HFF-Myc (cell line): ENCODE measurements at places on chromosomes 1 and 21.

DNA sequence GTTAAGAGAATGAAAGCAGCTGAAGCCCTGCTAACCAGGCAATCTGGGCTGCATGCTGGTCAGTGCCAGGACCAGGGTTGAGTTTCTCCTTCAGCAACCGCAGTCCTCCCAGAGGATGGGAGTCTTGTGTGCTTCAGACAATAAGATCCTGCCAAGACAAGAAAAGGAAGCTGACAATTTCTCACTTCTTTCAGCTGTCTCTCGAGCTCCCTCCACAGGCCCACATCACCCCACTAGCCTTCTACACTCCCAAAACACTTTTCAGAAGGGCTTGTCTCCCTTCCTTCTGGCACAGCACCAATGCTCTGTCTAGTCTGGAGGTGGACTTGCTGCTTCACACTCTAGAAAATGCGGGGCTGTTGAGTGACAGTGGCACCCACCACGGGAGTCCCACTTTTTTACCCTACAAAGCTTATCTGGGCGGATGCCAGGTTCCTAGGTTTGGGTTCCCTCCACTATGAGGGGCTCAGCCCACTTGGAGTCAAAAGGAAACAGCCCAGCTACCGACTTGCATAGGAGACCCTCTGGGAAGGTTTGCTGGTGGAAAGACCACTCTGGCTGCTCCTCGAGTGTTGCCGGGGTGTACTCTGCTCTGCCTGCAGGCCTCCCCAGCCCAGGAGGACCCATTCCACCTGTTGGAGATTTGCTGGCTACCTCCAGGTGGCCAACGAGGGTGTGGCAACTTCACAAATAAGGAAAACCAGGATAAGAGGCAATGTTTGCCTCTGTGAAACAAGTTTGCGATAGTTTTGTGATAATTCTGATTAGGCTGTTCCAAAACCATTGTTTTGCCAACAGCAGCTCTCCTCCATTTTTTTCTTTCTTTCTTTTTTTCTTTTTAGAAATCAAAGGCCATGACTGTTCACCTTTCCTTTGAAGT is 68.9 kb downstream of the TENT5C start:
- DNase-seq = no peak

DNA sequence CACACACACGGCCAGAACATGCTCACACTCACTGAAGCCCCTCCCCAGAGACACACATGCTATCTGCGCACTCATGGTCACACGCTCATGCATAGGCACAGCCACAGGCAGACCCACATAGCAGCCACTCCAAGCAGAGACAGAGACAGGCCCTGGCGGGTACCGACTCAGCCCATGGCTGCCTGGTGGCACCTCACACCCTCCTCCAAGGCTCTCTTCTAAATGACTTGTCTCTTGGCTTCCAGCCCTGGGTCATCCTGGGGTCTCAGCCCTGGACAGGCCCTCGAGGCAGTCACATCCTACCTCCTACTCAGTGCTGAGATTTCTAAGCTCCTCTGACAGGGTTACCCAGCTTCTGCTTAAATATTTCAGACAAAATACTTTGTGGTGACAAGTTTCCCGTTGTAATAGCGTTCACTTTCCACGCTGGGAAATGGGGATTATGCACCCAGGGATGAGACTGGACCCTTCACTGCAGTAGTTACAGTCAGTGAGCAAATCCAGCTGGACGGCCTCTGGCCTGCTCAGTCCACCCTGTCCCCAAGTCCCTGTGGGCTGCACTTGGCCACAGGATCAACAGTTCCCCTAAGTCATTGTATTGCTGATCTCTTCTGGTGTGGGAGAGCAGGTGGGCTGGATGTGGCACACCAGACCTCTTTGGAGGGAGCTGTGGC is 2.9 kb upstream of the NFASC start:
- DNase-seq = no peak

DNA sequence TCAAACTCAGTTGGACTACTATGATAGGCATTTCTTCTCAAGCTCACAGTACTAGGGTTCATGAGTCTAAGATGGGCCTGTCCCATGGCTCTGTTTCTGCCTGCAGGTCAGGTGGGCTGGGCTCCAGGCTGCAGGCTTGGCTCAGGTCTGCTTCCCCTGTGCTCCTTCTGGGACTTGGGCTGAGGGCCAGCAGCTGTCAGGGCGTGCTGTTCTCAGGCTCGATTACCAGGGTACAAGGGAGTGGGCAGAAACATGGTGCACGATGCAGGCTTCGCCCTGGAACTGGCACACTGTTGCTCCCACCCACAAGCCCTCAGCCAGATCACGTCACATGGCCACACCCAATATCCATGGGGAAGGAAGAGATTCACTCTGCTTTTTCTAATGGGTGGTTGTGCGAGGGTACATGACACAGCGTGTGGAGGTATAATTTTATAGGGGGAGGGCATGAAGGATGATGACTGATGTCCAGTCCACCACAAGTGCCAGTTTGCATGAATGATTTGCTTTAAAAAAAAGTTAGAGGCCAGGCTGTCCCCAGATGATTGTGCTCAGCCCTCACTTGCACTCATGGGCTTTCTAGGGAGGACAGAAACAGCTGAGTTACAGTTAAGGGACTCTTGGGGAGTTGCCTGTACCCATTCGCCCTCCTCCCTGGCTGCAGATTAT is 118.0 kb downstream of the ACTL8 start:
- DNase-seq = no peak

DNA sequence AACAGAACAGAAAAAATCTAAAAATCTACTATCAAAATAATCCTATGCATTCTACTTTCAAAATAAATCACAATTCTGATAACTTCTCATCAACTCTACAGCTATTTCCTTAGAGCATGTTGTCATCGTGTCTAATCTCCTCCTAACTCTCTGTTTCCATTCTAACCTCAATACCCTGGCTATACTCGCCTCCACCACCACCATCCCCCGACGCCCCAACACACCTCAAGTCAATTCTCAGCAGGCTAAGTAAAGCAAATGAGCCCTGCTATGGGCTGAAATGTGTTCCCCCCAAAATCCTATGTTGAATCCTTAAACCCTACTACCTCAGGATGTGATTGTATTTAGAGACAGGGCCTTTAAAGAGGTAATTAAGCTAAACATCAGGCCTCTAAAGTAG is 34.6 kb downstream of the NRDC start:
- no peak for DNase-seq

DNA sequence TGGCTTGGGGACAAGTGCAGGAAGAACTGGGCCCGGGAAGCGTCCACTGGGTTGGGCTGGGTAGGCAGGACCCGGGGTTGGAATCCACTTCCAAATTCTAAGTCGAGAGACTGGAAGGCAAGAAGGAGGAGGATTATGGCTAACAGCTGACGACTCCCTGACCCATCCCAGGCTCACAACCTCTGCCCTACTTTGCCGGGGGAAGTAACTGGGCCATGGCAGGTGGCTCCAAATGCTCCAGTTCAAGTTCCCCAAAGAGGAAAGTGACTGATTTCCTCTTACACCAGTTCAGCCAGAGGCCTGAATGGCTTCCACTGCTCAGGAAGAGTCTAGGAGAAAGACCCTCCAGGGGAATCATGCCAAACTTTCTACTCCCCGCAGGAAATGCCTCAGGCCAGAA is 11.4 kb downstream of the EMC1 start:
- DNase-seq = no peak

- DNase-seq = no peak
Observed at GRCh38 chr1:58882322-58882948, 98.6 kb upstream of the JUN start.

DNA sequence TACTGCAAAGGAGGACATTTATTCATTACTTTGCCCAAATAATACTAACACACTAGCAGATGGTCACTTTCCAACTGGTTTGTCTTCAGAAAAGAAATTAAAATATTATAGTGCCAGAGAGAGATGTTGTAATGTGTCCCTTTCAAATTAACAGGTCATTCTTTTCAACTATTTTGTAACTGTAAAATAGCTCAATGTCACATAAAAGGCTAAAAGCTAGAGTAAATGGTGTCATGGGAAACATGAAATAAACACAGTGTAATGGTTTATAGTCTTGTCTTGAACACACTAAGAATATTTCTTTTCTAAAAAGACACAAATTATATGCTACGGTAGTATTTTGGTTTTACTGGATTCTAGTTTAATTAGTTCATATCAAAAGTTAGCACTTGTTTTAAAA is 77.8 kb downstream of the ADGRL2 start:
- DNase-seq = no peak

GRCh38 chr1:233394860-233395717 is 67.6 kb downstream of the MAP3K21 start:
- DNase-seq = peak; percentile 32

DNA sequence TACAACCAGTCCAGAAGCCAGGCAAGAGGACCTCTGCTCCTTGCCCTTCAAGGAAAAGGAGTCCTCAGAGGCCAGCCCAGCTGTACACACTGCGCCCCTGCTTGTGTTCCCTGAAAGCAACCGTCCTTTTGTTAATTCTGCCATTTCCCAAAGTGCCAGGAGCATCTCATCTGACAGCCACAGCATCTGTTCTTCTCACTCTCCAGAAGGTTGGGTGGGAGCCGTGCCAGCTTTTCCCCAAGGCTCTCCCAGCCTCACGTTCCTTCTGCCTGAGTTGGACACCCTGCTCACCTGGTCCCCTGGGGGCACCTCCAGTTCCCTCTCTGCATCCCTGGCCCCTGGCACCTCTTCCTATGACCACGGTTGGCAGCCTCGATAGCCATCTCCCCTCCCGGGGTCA is 10.5 kb upstream of the CNTN2 start:
- no peak for DNase-seq

- DNase-seq = no peak
Observed at GRCh38 chr1:149942207-149942606, 5.5 kb upstream of the MTMR11 start.

DNA sequence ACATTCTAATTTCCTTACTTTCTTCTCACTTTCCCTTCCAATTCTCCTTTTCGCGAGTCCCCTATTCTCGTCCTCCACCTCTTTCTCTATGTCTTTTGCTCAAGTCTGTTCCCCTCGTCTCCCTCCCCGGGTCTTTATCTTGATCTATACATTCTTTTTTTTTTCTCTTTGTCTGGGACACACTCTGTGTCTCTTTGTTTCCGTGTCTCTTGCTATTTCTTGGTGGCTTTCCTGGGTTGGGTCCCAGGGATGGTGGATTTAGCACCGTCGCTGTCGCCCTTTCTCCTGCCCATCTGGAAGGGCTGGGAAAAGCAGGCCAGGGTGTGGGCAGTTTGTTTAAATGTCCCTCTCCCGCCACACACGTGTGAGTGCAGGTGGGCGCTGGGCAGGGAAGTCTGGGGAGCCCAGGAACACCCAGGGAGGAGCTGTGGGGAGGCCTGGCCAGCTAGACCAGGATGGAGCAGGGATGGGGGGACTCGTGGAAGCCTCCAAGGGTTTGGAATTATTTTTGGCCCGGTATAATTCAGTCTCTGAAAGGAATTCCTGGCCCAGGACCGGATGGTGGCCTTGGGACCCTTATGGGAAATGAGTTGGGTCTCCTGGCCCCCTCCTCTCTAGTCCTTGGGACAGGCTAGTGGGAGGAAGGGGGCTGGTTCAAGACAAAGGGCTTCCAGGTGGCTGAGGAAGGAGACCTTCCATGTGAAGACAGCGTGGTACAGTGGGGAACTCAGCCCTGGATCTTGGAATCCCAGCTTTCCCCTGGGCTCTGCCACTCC is 9.5 kb upstream of the ID3 start:
- no peak for DNase-seq

DNA sequence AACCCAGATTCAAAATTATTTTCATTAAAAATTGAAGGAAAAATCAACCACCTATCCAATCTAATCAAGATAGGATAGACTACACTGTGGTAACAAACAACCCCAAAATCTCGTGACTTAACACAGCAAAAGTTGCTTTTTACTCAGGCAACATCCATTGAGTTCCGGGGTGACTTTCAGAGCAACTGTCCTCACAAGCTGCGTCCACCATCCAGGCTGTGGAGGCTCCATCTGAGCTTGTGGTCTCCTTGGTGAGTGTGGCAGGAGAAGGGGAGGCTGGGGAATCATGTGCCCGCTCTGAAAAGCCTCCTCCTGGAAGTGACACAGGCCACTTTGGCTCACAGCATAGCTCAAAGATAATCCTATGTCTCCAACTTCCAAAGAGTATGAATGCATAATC is 52.4 kb downstream of the CD2 start:
- DNase-seq = no peak

DNA sequence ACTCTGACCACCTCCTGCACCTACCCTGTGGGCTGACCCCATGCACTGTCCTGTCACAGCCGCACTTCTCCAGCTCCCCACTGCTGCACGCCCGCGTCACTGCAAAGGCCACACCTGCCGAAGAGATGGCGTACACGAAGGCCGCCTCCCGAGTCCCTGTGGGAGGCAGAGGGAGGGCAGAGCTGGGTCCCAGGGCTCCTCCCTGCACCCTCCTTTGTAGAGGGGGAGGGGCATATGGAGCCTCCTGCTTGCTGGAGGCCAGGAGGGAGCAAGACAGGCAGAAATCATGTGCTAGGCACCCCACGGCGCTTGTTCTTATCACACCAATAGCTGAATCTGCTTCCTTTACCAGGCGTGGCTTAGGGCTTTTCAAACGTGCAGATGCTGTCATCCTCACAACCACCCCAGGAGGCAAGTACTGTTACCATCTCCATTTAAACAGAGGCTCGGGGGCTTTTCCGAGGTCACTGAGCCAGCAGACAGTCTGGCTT is 21.4 kb downstream of the WNT4 start:
- DNase-seq = no peak

- no peak for DNase-seq
Observed at GRCh38 chr1:151060007-151060656, at the start of gene MLLT11. Gene MLLT11, plus strand, starts transcription at chr1:151060397. Its CDS starts 6,828 bp downstream, at chr1:151067225.

DNA sequence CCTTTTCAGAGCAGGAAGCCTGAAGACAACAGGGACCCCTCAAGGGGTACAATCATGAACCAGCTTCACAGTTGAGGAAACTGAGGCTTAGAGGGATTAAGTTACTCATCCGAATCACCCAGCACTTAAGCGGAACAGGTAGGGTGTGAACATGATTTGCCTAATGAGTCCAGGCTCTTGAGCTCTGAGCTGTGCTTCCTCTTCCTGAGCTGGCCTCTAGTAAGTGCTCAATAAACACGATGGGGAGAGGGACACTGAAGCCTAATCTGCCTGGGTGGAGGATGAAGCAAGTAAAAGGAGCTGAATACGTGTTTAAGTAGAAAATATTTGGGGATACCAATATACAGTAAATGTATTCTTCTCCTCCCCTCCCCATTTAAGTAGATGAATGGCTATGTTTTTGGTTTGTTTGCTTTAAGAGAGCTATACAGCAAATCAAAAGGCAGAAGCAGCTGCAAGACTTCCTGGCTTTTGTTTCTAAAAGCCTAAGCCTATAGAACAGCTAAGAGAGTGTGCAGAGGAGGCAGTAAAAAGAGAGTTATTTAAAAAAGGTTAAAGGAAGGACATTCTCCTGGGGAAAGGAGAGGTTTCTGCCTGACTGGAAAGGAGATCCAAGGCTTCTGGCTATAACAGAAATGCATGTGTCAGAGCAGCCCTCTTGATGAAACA is 20.5 kb downstream of the STPG1 start:
- DNase-seq = no peak

DNA sequence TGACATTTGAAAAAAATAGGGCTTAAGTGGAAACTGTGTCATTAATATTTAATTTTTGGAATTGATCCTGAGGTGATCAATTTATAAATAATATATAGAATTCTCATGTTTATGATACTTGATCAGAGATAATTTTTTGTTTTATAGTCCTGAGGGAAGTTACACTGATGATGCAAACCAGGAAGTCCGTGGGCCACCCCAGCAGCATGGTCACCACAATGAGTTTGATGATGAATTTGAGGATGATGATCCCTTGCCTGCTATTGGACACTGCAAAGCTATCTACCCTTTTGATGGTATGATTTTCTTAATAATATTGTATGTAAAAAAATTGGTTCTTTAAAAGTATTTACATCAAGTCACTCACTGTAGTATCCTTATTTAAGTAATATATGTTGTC is 101.2 kb downstream of the FNBP1L start:
- DNase-seq = no peak

GRCh38 chr1:79737193-79737592 is 730.7 kb upstream of the ADGRL4 start:
- no peak for DNase-seq

- DNase-seq = no peak
Observed at GRCh38 chr1:182397653-182398393, 2.6 kb downstream of the TEDDM1 start.
